SW 1271 (cell line): ENCODE measurements at places on chromosomes 1 and 21.

- no peak for DNase-seq
Measured at GRCh38 chr1:202405928-202406327, 57.4 kb downstream of the PPP1R12B start.

DNA sequence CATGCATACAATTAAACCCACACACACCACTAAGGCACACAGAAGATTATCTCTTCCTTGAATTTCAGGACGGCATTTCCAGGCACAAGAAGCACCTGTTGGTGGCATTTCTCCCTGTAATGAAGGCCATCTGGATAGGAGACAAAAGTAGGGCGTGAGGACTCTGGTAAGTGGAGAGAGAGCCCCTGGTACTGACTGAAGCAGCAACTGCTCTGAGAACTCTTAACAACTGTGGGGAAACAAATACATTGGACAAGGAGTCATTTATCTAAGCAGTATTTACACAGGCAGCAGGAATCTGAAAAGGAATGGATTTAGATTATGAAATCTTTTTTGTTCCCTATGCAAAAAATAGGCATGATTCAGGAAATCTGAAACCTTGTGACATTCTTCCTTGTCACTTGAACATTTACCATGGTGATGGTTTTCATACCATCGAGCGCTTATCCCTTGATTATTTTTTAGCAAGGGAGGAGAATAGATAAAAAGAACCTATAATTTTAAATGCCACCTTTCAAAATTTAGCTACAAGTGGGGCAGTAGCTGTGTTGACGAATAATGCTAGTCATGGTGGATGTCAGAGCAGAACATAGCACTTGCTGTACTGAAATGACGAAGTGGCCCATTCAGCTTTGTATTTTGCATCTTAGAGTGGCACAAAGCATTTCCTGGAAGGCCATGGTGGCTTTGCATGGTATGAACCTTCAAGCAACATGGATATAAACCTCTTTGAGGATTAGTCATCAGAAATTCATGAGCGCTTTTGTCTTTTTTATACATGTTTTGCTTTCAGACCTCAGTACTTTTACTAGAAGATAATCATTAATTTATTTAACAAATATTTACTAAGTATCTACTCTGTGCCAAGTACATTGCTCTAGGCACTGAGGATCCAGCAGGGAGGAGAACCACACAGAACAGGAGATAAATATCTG lies 362.0 kb downstream of the ADGRL2 start:
- DNase-seq: no peak

DNA sequence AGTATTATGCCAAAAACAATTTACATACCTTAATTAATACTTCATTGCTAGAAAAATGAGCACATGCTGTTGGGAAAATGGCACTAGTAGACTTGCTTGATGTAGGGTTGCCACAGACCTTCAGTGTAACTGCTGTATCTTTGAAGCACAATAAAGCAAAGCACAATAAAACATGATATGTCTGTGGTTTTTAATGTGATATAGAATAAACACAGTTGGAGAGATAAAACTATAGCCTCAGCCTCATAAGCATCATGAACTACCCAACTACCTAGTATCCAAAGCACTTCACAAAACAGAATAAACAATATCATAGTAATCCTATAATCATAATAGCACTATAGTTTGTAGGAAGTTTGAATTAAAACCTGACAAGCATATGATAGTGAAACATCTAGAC lies 143.5 kb downstream of the SYT14 start:
- DNase-seq: no peak

DNA sequence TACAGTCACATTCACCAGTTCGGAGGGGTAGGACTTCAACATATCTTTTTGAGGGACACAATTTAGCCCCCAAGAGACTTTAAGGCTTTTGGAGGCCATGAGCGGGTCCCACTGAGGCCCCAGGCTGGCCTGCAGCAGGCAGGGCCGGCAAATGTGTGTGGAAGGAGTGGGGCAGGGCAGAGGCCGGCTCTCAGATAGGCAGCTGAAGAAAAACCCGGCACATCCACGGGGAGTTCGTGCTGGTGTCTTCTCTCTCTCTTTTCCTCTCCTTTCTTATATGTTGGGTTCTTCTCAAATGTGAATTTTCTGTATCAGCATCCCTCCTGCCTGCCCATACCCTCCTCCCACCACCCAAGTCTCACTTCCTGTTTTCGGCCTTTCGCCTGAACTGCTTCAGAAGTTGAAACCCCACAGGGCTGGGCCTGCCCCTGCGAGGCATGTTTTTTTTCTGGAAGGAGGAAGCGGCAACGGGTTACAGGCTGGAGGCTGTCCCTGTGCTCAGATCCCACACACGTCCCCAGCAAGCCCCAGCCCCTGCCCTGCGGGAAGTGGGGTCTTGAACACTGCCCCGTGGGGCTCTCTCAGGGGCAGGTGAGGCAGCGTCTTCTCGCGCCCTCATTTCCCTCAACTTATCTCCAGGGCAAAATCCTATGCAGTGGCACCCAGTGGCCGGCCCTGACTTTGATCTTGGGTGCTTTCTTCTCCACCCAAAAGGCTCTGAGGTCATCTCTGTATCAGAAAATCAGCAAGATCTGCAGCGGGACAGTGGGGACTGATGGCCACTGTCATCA lies 9.7 kb upstream of the UMODL1 start:
- no peak for DNase-seq

GRCh38 chr21:35197191-35197590 lies 148.1 kb upstream of the RUNX1 start:
- DNase-seq: no peak

DNA sequence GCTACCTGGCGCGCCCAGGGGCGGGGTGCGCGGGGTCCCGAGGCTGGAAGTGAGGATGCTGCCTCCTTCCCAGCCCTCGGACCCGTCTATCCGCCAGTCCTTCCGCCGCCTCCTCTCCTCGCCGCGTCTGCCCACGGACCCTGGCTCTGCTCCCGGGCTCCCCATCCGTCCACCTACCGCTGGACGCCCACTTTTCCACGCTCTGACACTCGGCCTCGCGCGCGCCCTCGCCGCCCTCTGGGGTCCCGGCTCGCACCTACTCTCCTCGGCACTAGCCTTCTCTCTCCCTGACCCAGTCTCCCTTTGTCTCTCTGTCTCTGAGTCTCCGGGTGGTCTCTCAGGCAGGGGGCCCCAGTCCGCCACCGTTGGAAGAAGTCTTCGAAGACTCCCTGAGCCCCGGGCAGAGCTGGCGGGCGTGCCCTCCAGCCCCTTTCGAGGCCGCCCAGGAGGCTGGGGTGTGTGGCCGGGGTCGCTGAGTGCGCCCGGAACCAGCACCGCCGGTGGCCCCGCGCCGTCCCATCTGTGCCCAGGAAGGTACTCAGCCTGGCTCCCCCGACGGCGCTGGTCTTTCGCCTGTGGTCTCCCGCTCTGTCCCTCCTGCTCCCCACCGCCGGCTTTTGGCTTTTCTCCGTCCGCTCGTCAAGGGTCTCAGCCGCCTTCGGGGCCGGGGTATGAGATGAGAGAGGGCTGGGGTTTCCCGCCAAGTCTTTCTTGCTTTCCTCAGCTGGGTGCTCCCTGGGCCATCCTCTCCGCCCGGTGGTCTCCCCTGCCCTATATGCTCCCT lies 610 bp downstream of the DRAXIN start:
- DNase-seq: no peak

GRCh38 chr21:34950980-34951379 lies 98.1 kb downstream of the RUNX1 start:
- no peak for DNase-seq

DNA sequence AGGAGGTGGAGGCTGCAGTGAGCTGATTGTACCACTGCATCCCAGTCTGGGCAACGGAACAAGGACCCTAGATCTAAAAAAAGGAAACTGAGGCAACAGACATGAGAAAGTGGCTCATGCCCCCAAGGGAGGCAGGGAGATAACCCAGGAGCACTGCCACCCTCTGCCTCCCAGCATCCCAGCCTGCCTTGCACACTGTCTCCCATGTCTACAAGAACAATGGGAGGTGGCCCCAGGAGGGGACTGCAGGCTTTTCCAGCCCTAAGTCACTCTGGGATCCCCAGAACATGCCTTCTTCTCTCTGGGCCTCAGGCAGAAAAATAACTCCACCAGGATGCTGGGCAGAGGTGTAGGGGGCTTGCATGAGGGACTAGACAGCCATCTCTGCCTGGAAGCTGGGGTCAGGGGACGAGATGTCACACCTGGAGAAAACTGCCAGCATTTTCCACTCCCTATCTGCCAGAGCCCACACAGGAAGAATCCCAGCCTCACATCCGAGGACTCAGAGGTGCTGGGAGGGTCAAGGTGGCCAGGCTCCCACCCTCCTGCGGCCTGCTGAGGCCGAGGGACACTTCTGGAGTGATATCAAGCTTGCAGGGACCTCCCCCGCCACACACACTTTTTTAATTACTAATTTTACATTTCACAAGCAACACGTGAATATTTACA lies 21.4 kb downstream of the RUNX3 start:
- no peak for DNase-seq

- DNase-seq: no peak
Measured at GRCh38 chr1:86875722-86876121, 38.2 kb downstream of the SELENOF start.

GRCh38 chr1:160590488-160590887 lies 11.2 kb upstream of the CD84 start:
- no peak for DNase-seq

DNA sequence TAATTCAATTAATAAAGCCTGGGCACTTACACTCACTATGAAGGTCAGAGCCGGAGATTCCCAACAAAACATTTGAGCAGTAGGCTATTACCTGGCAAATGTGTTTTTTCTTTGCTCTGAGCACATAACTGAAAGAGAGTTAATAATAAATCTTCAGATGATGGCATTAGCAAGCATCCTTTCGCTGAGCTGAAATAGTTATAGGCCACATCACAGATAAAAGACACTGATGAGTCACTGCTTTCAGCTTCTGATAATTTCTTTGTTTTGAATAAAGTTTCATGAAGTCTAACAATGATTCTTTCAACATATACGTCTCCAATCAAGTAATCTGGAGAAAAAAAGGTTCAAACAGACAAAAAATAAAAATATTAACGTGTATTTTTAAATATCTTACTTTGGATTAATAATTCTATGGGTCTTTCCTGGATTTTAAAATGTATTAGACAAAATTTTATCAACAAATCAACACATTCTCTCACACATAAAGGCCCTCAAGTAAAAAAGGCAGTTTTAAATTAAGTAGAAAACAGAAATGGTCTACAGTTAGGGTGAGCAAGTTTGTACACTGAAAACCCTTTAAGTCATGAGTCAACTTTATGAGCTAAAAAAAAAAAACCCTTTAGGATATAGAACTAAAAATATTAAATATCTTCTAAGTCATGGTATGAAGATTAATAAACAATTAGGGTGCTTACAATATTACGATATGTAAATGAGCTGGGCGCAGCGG lies 33.1 kb downstream of the LTN1 start:
- no peak for DNase-seq

DNA sequence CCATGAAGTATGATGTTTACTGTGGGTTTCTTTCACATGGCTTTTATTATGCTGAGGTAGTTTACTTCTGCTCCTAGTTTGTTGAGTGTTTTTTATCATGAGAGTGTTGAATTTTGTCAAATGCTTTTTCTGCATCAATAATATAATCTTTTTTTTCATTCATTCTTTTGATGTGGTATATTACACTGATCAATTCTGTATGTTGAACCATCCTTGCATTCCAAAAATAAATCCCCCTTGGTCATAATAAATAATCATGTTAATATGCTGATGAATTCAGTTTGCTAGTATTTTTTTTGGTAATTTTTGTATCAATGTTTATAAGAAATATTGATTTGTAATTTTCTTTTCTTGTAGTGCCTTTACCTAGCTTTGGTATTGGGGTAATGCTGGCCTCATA lies 97.9 kb upstream of the ZNF648 start:
- no peak for DNase-seq

DNA sequence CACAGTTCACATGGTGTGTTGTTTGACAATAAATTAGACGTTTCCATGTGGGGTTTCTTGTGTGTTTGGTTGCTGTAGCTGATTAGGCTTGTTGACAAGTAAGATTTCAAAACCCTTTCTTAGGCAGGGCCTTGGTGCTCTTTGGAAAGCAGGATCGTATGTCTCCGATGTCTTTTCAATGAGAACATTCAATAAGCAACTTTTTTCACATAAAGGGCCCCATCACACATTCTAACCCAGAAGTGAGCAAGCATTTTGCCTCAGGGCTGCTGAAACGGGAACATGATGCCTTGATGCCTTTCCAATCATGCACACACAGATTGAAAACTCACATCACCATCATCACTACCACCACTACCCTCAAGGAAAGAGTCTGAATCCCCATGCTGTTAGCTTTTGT lies 33.1 kb downstream of the LPAR3 start:
- DNase-seq: no peak

GRCh38 chr1:242839101-242839500 lies 314.6 kb upstream of the PLD5 start:
- DNase-seq: no peak

DNA sequence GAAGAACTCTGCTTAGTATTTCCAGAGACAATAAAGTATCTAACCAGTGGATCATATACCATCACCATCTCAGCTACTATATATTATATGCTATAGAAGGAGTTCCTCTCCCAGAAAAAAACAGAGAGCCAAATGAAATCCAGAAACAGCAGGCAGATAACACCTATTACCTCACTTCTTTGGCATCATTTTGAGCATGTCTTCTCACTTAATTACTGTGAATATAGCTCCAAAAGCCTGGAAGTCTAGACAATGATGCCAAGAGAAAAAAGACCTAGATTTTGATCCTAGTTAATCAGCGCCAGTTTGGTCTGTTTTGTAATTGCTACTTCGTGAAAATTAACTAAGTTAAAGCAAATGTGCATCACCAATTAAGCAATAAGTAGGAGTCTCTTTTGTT lies 131.3 kb downstream of the EIF4G3 start:
- DNase-seq: no peak

- DNase-seq: no peak
Measured at GRCh38 chr1:58204284-58204683, 342.2 kb downstream of the OMA1 start.

GRCh38 chr1:241422470-241422869 lies 65.5 kb upstream of the RGS7 start:
- DNase-seq: no peak

DNA sequence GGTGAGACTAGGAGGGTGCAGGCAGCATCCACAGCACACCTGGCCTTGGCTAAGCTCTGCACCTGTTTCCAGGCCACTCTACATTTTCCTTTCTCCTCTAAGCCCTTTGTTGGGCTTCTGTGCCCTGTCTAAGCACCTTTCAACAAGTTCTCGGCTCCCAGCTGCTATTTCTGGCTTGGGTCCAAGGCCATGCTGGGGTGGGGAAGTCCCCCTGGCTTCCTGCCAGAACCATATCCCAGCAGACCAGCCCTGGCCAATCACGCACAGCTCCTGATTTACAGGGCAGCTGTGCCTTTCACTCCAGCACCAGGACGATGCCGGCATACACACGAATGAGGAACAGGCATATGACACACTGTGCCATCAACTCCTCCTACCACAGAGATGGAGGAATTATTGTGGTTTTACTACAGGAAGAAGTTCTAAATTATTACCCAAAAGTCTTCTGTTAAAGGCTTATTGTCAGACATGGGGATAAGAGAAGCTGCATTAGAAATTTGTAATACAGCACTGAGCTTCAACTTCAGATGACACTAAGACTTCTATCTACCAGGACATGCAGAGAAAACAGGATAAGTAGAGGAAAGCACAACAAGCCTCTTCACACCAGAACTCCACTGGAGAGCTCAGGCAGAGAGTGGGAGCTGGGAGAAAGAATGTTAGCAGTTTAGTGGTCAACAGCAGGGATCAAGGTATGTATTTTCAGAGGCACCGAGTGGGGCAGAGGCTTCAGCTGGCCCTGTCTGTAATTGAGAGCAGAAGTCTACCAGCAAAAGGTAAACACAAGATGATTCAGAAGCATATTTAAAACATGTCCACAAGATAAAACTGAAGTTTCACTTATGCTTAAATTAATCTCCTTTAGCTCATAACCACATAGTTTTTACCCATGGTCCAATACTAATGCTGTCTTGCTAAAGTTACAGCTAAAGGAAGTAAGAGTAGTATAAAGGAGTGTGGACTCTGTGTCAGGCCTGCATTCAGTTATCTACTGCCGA lies 37.4 kb downstream of the TRIT1 start:
- no peak for DNase-seq
